ENCODE measurements at places on chromosomes 4 and X.

GRCh38 chr4:172630280-172630679, 538.3 kb upstream of the GALNT7 start:
- DNase-seq, result no peak

DNA sequence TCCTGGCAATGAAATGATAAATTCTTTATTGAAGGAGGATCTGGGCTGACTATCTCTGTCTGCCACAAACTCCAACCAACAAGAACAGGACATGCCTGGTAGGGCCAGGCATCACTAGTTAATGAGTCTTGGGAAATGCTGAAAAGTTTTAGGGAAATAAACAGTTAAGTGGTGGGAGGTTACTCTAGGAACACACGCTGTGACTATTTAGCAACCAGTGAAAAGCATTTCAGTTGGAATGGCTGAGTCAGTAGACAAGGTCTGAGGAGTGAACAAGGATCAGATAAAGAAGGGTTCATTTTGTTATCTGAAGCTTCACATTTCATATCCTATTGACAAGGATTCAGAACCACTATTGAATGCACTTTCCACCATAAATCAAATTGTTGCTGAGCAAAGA, 394.9 kb upstream of the BOD1L1 start:
- DNase-seq, result no peak

GRCh38 chr4:34181891-34182290, 2062.4 kb downstream of the ARAP2 start:
- no peak for DNase-seq

- DNase-seq, result no peak
Measured at GRCh38 chr4:161702287-161702686, 461.5 kb downstream of the FSTL5 start.

DNA sequence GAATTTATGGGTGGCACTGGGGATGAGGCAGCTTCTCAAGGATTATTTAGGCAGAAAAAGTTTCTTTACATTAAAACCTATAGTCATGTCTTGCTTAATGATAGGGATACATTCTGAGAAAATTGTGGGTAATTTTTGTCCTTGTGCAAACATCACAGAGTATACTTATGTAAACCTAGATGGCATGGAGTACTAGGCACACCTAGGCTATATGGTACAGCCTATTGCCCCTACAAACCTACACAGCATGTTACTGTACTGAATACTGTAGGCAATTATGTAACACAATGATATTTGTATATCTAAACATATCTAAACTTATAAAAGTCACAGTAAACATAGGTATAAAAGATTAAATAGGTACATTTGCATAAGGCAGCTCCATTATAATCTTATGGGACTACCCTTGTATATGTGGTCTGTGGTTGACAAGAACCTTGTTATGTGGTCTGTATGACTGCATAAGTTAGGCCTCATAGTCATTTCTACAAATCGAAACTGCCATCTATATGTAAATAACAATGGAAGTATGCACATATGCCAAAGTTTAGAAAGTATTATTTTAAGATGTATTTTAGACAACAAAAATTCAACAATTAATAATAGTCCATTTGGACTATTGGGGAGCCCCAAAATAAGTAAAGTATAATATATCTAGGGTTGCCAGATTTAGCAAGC, 87.3 kb downstream of the CFAP299 start:
- no peak for DNase-seq

- no peak for DNase-seq
Measured at GRCh38 chr4:168880072-168880675, 129.9 kb downstream of the CBR4 start.

- no peak for DNase-seq
Measured at GRCh38 chr4:168585168-168586091, 88.6 kb downstream of the PALLD start.

DNA sequence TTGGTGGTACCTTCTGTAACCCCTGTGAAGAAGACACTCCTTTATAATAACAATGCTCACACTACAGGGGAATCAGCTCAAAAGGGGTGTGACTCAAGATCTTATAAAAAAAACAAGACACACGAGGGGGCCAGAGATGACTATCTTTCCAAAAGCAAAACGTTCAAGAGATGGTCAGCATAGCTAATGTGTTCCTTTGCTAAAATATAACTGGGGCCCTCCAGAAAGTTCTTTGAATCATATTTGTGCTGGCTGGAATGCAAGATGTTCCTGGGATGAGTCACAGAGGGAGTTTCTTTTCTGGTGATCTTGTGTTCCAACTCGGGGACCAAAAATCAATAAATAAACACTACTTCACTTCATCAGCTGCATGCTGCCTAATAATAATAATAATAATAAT, 46.5 kb downstream of the RAI2 start:
- DNase-seq, result no peak

DNA sequence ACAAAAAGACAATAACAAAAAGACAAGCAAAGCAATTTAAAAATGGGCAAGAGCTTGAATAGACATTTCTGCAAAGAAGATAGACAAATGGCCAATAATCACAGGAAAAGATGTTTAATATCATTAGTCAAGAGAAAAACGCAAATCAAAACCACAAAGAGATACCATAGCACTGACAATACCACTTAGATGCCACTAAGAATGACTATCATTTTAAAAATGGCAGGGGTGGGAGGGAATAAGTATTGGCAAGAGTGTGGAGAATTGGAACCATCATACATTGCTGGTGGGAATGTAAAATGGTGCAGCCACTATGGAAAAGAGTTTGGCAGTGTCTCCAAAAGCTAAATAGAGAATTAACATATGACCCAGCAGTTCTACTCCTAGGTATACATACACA, 15.1 kb upstream of the EXOC1 start:
- no peak for DNase-seq

DNA sequence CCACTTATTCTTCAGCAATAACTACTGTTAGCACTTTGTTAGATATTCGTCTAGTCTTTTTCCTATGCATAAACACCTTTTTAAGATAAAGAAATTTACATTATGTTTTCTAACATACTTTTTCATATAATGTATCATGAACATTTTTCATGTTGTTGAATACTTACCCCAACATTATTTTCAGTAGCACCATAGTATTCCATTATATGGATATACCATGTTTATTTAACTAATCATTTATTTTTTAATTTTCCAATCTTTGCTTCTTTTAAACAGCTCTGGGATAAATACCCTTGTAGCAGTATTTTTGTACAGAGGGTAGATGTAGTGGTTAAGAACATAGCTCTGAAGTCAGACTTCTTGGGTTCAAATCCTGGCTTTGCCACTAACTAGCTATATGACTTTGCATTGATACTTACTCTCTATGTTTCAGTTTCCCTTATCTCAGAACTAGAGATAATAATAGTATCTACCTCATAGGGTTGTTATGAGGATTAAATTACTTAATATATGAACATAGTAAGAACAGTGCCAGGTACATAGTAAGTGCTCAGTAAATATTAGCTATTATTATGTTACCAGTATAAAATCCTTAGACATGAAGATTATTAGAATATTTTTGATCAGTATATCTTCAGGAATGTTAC, 11.3 kb downstream of the EXOC1 start:
- DNase-seq, result no peak
